ENCODE measurements at places on chromosomes 2 and 18. TPM values are rescaled to one million over a fixed set of nuclear protein-coding genes. Genes with fewer than 3 reads are reported as not detected.

Gene TLX2
- 1.4 TPM for total RNA-seq

Gene C1QL2
- not detected for total RNA-seq

Gene SCRN3
- 22.0 TPM for total RNA-seq

Gene TRPM8
- total RNA-seq = not detected

Gene HOXD4
- total RNA-seq = not detected

Gene TMEM37
- not detected for total RNA-seq

Gene REG3G
- total RNA-seq = not detected

Gene RPIA
- total RNA-seq = 24.4 TPM

Gene CPO
- total RNA-seq = not detected

Gene HOXD3
- total RNA-seq = not detected

Gene NEB
- total RNA-seq = 0.63 TPM

Gene KIAA2012
- not detected for total RNA-seq

Gene HS6ST1
- total RNA-seq = 3.8 TPM

Gene MALT1
- total RNA-seq = 92.3 TPM

Gene ERMN
- total RNA-seq = 1.6 TPM

Gene PTPN18
- 69.7 TPM for total RNA-seq

Gene CHRND
- not detected for total RNA-seq

Gene BARD1
- total RNA-seq = 30.8 TPM

Gene GPAT2
- total RNA-seq = 28.2 TPM

Gene RAMP1
- not detected for total RNA-seq

Gene PRSS56
- not detected for total RNA-seq

Gene BMP10
- total RNA-seq = not detected

Gene FSHR
- not detected for total RNA-seq

Gene SPAG16
- total RNA-seq = 7.2 TPM

Gene REG3A
- total RNA-seq = not detected

Gene MARCO
- not detected for total RNA-seq

Gene FAM110C
- total RNA-seq = 2.2 TPM

Gene CNRIP1
- total RNA-seq = not detected

Gene PLEKHH2
- total RNA-seq = 1.3 TPM

Gene SKA1
- 40.7 TPM for total RNA-seq

Gene EPHA4
- 13.8 TPM for total RNA-seq

Gene ERFE
- total RNA-seq = not detected

Gene GPR155
- 16.4 TPM for total RNA-seq

Gene CD8B
- total RNA-seq = 0.63 TPM

Gene DCC
- total RNA-seq = not detected

Gene CIDEA
- total RNA-seq = not detected

Gene AQP12A
- total RNA-seq = not detected

Gene HOXD12
- not detected for total RNA-seq

Gene BOK
- 0.16 TPM for total RNA-seq

Gene DSC2
- not detected for total RNA-seq

Gene RFTN2
- total RNA-seq = 0.17 TPM

Gene THSD7B
- total RNA-seq = not detected

Gene STARD7
- total RNA-seq = 190 TPM

Gene SAG
- 1.7 TPM for total RNA-seq

Gene CERKL
- not detected for total RNA-seq

Gene KCMF1
- 108 TPM for total RNA-seq

Gene TDRD15
- not detected for total RNA-seq

Gene NOSTRIN
- total RNA-seq = 0.29 TPM

Gene UGT1A8
- total RNA-seq = not detected
